NCI-H510A treated with DMSO at 0.1 percent for 48 hours (cell line): ENCODE measurements at places on chromosomes 6 and 20.

DNA sequence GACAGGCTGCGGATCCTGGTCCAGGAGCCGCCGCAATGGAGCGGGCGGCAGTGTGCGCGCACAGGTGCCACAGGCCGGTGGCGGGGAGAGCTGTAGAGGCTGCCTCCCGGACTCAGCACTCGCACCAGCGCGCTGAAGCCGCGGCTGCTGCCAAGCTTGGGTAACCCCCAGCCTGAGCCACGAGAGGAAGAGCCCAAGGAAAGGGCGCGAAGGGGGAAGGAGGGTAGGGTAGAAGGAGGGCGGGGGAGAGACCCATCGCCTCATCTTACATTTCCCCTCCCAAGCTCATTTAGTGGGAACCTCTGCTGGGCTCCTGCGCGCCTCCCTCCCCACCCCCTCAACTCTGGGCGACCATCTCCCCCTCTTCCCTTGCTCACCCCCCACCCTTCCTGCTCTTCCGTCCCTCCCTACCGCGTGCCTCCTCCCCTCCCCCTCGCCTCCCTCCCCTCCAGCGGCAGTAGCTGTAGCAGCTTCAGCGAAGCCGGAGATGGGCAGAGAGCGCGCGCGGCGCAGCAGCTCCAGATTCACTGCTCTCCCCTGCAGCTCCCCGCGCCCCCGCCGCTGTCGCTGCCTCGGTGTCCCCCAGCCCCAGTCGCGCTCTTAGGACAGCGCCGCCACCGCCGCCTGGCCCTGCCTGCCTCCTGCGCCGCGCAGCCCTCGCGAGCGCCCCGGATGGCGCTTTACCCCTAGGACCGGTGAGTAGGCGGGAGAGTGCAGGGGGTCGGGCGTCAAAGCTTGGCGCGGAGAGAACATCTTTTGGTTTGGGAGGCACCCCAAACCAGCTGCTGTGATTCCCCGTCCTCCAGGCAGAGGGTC lies at the start of gene FUT9:
Gene FUT9 (plus strand): TSS at position 457 of the 816 bp plus-strand sequence. CDS start 187,182 bp downstream, outside the sequence.
- DNase-seq, result peak; percentile 69

- no peak for DNase-seq
Observed at GRCh38 chr6:13761361-13762036, 49.9 kb upstream of the RANBP9 start.

DNA sequence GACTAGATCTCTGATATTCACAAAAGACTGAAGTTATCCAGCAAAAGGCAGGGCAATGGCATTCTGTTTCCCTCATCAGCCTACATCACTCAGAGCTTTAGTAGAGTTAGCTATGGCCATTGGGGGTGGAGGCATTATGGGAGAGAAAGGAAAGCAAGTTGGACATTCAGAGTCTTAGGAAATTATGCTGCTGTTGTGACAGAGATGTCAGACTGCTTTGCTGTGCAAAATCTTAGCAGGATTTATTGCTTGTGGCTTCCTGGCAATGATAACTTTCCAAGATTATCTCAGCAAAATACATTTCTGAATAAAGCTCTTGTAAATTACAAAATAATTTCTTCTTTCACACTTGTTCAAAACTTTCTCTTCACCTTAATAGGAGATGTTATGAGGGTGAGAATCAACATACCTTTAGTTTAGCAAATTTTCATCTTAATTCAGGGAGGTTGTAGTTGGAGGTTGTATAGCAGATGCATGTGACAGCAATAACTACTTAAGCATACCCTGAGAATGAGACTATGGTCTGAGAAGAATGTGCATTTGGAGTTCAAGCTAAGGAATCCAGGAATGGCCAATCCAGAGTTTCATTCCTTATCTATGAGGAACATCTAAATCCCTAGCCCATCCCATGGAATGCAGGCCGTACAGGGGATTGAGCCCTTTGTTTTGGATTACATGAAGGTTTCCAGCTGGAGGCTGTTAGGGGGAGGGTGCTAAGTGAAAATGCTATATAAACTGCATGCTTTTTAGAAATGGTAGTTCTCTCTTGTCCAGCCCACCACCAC lies 179.8 kb downstream of the HAO1 start:
- DNase-seq, result no peak

- DNase-seq, result no peak
Observed at GRCh38 chr6:91672201-91672600, 1085.3 kb upstream of the MAP3K7 start.

GRCh38 chr20:7637184-7637583 lies 303.1 kb downstream of the HAO1 start:
- DNase-seq, result no peak

- no peak for DNase-seq
Observed at GRCh38 chr6:37559501-37559900, 59.8 kb upstream of the CCDC167 start.

GRCh38 chr6:36718560-36718959 lies 20.9 kb downstream of the RAB44 start:
- no peak for DNase-seq

DNA sequence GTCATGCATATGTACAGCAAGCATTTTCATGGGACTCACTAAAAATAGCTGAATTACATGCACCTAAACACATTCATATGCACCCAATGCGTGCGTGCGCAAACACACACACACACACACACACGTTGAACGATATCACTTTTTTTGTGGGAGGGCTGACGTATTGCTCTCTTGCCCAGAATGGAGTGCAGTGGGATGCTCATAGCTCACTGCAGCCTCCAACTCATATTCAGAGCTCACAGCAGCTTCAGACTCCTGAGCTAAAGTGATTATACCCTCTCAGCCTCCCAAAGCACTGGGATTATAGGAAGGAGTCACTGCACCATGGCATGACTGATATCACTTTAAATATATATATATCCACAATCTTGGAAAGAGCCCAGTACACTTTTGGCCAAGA lies 620.4 kb upstream of the MANEA start:
- no peak for DNase-seq

- DNase-seq, result no peak
Observed at GRCh38 chr20:35515949-35516645, 13.4 kb downstream of the C20orf173 start.

DNA sequence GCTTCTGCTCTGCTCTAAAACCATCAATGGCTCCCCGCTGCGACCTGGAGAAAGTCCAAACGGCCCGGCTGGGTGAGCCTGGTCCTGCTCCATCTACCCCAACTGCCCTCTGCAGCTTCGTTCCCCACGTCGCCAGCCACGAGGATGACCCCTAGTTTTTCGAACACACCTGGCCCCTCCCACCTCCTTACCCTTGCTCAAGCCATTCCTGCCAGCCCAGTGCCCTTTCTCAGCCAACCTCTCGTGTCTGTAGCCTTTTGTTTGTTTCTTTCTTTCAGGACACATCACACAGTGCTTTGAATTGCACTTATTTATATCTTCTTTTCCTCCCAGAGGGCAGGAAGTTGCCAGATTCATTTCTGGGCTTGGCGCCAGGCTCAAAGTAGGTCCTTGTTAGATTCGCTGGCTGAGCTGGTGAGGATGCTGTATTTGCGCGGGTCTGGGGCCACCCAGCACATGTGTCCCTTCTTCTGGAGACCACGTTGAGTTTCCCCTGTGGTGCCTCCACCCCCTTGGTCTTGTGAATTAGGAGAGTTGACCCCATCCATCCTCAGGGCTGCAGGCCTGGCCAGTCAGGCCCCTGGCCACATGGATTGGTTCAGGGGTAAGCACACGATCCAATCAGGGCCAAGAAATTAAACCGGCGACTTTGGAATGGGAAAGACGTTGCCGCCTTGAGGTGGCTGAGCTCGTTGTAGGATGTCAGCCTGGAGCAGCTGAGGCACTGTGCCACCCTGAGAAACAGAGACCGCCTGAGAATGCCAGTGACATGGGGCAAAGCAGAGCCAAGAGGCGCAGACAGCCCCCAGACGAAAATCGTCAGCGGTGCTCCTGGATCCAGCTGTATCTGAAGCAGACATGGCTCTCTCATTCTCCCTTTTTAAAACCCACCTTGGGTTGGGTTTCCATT lies 156.0 kb downstream of the CEBPB start:
- peak; percentile 64 for DNase-seq

DNA sequence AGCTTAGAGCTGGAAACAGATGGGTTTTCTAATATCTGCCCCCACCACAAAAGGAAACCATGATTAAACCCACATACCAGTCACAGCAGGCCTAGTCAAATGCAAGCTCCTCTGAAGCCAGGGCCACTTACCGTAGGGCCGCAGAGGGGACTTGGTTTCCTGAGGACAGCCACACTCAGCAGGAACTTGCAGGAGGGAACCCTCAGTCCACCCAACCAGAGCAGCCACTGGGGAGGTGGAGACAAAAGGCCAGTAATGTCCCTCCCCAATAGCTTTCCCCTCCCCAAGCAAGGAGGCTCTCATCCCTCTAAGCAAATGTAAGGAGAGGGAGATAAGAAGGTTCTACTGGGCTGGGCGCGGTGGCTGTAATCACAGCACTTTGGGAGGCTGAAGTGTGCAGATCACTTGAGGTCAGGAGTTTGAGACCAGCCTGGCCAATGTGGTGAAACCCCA lies 384.4 kb upstream of the JARID2 start:
- no peak for DNase-seq

DNA sequence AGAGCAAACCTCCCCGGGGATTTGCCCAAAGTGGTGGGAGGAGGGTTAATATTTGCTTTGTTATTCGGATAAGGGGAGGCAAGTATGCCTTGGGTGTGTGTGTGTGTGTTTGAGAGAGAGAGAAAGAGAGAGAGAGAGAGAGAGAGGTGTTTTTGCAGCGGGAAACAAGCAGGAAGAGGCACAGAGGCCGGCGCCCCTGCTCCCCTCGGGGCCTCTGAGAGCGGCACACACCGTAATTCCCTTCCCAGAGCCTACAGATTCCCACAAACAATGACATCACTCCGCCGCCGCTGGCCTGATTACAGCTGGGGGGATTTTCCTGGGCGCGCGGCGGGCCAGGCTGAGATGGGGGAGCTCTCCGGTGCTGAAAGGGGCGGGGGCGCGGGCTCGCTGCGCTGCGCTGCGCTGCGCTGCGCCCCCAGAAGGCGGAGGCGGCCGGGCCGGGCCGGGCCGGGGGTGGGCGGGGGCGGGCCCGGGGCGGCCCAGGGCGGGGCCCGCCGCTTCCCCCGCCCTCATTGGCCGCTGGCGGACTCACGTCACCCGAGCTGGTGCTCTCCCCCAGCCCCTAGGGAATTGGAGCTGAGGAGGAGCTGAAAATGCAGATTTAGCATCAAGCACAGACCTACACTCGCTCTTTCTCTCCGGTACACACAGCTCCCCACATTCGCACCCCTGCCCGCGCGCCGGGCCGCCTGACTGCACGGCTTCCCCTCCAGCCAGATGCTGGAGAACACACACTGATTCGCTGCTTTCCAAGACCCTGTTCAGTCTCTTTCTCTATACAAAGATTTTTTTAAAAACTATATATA lies at the start of gene PCSK2:
Gene PCSK2 (plus strand): TSS at position 631 of the 809 bp plus-strand sequence. CDS start 266 bp downstream, outside the sequence.
- peak; percentile 95 for DNase-seq

DNA sequence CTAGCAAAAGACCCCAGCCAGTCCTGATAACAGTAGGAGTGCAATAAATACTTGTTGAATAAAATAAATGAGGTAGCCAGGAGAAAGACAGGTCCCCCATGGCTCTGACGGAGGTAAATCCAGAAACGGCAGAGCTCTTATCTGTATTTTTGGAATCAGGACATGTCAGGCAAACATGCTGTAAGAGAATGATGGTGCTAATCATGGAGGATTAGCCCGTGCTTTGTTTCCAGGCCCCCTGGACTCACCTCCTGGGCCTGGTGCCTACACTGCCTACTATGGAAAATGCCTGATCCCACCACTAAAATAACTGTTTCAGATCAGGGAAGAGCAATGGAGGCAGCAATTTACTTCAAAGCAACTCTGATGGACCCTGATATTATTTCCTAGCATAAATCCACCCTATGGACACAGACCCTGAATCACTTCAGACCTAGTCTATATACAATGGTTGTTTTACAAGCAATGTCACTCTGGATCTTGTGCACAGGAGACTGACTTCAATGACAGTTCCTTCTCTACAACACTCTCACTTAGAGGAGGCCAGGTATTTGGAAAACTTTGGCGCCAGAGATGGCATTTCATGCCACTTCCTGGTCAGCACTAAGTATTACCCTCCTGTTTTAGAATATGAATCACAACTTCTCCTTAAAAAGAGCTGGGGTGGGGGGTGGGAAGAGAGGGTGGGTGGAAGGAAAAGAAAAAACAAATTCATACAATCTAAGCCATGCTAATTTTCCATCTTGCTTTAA lies 6.4 kb downstream of the MRPL14 start:
- no peak for DNase-seq

GRCh38 chr20:18754030-18754652 lies 59.4 kb upstream of the SCP2D1 start:
- DNase-seq, result no peak

DNA sequence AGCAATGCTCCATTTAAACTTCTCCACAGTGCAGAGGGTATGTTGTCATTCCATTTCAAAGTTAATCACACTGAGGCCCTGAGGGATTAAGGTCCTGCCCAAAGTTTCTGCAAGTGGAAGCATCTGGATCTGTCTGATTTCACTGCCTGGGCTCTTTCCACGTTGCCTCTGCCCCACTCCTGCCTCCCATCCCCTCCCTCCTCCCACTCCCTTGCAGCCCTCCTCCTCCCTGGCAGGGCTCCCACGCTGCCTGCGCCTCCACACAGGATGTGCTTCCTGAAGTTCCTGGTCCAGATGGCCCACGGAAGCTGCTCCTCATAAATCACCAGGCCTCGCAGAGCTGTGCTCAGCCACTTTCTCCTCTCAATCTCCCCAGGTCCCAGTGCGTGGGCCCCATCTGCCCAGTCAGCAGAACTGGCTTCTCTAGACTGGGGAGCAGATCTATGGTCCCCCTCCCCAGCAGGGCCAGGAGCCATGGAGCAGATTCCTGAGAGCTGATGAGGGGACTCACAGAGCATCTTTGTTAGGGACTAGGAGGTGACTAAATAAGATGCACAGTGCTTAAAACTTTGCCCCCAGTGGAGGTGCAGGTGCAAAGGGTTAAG lies 65.4 kb upstream of the MAFB start:
- no peak for DNase-seq

- no peak for DNase-seq
Observed at GRCh38 chr6:82924799-82925535, 140.7 kb downstream of the UBE3D start.

- peak; percentile 72 for DNase-seq
Observed at GRCh38 chr6:151675746-151676459, 131.6 kb upstream of the ESR1 start.

GRCh38 chr20:34131491-34131890 lies 19.4 kb upstream of the EIF2S2 start:
- DNase-seq, result no peak

DNA sequence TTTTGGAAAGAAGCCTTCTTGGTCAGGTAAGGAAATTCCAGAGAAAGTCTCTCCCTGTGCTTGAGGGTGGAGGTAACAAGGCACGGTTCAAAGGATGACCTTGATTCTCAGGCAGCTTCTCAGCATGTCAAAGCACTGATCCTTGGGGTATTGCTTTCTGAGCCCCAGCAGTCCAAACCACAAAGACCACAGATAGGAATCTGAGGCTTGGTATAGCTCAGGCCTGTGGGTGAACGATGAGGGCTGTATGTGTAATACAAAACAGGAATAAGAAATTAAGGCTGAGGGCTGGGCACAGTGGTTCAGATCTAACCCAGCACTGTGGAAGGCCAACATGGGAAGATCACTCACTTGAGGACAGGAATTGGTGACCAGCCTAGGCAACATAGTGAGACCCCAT lies 70.2 kb upstream of the SLC22A1 start:
- no peak for DNase-seq

GRCh38 chr6:151301547-151301946 lies 61.8 kb downstream of the AKAP12 start:
- no peak for DNase-seq
